ENCODE measurements at places on chromosomes 11 and 22.
A peak's percentile ranks its signal among the peaks of the same experiment; 100 is the strongest.

- no peak for DNase-seq
Measured at GRCh38 chr11:28900427-28900826, 792.2 kb downstream of the METTL15 start.

DNA sequence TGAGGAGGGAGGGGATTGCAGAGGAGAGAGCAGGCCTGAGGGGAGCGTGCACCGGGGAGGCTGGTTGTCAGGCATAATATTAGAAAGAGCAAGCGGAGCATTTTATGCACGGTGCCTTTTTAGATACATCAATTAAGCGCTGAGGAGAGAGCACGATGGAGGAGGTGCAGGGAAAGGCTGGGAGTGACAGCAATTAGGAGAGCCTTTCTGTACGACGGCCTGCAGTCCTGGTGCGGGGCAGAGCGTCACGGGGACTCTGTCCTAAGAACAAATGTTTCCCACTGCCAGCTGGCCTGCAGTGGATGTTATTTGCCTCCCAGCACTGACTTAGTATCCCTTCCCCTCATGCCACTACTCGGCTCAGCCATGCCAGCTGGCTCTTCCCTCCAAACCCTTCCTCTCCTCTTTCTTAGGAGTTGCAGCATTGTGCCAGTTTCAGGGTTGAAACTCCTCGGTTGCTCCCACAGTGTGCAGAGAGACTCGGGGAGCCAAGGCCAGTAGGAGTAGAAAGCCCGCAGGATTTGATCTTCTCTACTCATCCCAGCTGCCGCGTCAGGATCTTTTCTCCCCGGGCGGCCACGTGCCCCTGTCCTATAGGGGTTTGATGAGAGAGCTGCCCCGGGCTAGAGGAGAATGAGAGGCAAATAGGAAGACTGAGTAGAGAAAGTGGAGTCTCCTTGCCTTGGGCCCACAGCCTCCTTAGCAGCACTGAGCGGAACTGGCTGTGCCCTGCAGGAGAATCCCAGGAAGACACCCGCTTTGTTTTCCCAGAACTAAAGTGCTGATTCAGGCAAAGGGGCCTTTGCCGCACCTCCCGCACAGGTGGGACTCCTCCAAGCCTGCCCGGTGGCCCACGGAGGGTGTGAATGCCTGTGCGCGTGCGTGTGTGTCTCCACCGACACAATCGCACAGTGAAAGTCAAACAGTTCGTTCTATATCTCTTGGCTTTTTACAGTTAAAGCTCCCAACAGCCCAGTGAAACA lies 875.3 kb downstream of the NTM start:
- DNase-seq: no peak

DNA sequence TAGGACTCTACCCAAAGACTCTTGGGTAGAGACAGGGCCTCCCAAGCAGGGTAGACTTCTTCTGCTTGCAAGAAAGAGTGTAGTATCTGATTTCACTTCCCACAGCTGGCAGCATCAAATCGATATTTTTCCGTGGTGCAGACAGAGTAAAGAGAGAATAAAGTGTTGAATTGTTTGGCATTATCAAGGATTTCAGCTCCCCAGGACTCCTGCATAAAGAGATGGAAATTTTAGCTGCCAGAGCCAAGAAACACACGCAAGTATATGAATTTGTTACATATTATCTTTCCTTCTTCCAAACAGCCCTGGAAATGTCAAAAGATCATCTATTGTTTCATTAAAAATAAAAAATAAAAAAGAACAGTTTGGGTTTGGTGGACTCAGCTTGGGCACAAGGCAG lies 136.8 kb downstream of the PKNOX2 start:
- no peak for DNase-seq

GRCh38 chr11:20207781-20208621 lies 47.7 kb upstream of the DBX1 start:
- no peak for DNase-seq

GRCh38 chr11:34953955-34954354 lies 37.5 kb downstream of the PDHX start:
- no peak for DNase-seq

DNA sequence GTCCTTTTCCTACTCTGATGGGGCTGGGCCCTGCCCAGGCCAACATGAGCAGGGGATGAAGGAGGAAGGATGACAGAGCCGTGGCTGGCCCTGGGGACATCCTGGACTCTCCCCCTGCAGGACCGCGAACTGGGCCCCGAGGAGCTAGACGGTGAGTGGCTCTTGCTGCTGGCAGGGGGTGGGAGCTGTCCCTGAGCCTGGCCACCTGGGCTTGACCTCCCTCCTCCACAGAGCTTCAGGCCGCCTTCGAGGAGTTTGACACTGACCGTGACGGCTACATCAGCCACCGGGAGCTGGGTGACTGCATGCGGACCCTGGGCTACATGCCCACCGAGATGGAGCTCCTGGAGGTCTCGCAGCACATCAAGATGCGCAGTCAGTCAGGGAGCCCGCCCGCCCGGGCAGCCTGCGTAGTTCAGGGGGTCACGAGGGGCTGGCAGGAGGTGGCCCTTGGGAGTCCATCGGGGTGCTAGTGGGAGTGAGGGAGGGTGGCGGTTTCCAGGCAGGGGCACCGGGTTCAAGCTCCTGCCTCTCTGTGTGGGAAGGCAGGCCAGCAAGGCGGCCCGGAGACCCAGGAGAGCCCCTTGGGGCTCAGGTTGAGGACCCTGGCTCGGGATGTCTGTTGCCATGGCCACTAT lies 1.0 kb downstream of the CABP4 start:
- no peak for DNase-seq

GRCh38 chr11:84146826-84147225 lies 860.7 kb upstream of the CCDC90B start:
- DNase-seq: no peak

- no peak for DNase-seq
Measured at GRCh38 chr11:83475760-83476159, 189.6 kb upstream of the CCDC90B start.

DNA sequence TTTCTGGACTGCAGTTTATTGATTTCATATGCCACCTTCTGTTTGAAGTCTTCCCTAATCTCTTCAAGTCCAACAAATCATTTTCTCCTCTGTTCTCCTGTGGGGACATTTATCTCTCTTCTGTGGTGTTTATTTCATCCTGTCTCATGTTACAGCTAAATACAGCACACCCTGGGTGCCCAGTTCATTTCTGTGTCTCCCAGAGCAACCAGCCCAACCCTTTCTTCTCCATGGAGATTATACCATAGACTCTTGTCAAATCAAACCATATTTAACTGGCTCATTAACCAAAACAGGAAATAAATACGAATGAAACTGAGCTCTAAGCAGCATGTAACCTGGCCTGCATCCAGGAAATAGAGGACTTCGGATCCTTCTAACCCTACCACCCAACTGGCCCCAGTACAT lies at the start of gene MS4A8:
TSS of gene MS4A8 (plus strand) at position 329 of the 408 bp plus-strand sequence. CDS start 1,249 bp downstream, outside the sequence.
- DNase-seq: no peak

DNA sequence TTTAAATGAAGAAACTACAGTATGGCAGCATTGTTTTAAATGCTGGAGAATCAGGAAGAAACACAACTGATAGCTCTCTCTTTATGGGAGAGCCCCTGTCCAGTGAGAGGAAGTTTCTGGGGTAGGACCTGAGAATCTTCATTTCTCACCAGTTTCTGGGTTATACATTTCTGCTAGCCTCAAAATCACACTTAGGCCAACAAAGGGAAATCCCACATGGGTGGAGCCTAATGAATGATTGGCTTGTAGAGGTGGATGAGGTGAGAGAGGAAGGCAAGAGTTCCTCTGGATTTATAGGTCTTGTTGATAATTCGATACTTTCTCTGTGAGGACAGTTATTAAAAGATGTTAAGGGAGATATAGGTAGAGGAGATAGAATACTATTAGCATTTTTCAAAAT lies 1397.3 kb upstream of the TENM4 start:
- DNase-seq: no peak

GRCh38 chr11:94650756-94651155 lies 83.6 kb downstream of the PIWIL4 start:
- no peak for DNase-seq

- peak; percentile 2 for DNase-seq
Measured at GRCh38 chr11:22304337-22304961, 33.7 kb upstream of the SLC17A6 start.

- no peak for DNase-seq
Measured at GRCh38 chr22:29757096-29757495, 9.7 kb downstream of the ZMAT5 start.

- no peak for DNase-seq
Measured at GRCh38 chr11:61522881-61523280, 14.3 kb downstream of the LRRC10B start.

DNA sequence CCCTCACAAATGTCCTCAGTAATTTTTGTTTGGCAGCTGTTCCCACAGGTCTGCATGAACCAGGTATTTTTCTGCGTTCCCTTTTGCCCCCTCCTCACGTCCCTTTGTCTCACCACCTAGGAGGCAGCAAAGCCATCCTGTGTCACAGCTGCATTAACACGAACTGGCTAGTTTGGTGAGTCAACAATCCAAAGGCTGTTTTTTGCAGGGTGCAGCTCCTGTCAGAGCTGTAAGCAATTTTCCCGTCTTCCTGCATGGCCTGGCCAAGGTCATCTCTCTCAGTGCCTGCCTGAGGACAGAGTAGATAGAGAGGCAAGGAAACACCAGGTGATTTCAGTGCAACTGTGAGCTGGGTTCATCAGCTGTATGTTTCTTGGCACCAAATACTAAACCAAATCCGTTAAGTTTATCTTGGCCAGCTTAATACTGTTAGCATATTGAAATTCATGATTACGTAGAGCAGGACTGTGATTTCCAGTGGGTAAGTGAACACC lies 20.6 kb upstream of the VSIG10L2 start:
- no peak for DNase-seq

- no peak for DNase-seq
Measured at GRCh38 chr11:119446434-119446833, 23.5 kb upstream of the THY1 start.

- DNase-seq: no peak
Measured at GRCh38 chr11:11291041-11292015, 61.7 kb downstream of the CSNK2A3 start.

- no peak for DNase-seq
Measured at GRCh38 chr11:70111269-70112016, 33.3 kb downstream of the ANO1 start.

GRCh38 chr22:42991010-42991651 lies 23.8 kb downstream of the PACSIN2 start:
- DNase-seq: no peak

Measured in central memory CD4-positive, alpha-beta T cell (primary cell).